NCI-H2081 (cell line): ENCODE measurements at places on chromosomes 2 and 18.

DNA sequence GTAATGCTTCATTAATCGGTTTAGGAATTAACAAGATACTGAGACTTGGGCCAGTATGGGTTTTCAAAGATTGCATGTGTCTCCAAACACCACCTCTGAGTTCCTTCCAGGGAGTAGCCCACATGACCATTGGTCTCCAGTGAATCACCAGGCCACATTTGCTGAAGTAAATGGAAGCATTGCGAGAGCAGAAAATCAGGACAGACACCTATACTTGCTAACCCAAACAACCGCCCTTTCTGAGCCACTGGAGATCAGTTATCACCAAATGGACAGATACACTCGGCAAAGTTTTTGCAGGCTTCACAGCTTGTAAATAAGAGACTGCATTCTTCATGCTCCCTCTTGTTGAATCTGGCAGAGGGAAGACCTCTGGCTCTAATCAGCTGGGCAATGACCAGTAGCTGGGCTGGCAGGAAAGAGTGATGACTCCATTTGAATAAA is 40.9 kb downstream of the GATA6 start:
- DNase-seq = no peak

- no peak for DNase-seq
These were observed 20.4 kb downstream of the CMPK2 start for GRCh38 chr2:6845312-6845711.

- no peak for DNase-seq
These were observed 16.4 kb downstream of the VIL1 start for GRCh38 chr2:218435003-218435982.

GRCh38 chr2:172947461-172948153 is 128.0 kb upstream of the MAP3K20 start:
- no peak for DNase-seq

GRCh38 chr2:193141-193671 is 70.6 kb downstream of the SH3YL1 start:
- DNase-seq = no peak

GRCh38 chr2:75432761-75433361 is 127.9 kb downstream of the EVA1A start:
- no peak for DNase-seq

GRCh38 chr2:26811261-26811660 is 25.4 kb downstream of the CENPA start:
- no peak for DNase-seq

DNA sequence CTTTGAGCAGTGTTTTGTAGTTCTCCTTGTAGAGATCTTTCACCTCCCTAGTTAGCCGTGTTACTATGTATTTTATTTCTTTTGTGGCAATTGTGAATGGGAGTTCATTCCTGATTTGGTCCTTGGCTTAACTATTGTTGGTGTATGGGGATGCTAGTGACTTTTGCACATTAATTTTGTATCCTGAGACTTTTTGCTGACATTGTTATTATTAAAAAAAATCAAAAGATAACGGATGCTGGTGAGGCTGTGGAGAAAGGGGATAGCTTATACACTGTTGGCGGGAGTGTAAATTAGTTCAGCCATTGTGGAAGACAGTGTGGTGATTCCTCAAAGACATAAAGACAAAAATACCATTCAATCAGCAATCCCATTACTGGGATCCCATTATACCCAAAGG is 17.0 kb upstream of the ZNF397 start:
- DNase-seq = no peak

GRCh38 chr2:217785544-217786045 is 217.2 kb downstream of the TNS1 start:
- DNase-seq = peak; percentile 61

- no peak for DNase-seq
These were observed 20.1 kb upstream of the PPP3R1 start for GRCh38 chr2:68272246-68272994.

DNA sequence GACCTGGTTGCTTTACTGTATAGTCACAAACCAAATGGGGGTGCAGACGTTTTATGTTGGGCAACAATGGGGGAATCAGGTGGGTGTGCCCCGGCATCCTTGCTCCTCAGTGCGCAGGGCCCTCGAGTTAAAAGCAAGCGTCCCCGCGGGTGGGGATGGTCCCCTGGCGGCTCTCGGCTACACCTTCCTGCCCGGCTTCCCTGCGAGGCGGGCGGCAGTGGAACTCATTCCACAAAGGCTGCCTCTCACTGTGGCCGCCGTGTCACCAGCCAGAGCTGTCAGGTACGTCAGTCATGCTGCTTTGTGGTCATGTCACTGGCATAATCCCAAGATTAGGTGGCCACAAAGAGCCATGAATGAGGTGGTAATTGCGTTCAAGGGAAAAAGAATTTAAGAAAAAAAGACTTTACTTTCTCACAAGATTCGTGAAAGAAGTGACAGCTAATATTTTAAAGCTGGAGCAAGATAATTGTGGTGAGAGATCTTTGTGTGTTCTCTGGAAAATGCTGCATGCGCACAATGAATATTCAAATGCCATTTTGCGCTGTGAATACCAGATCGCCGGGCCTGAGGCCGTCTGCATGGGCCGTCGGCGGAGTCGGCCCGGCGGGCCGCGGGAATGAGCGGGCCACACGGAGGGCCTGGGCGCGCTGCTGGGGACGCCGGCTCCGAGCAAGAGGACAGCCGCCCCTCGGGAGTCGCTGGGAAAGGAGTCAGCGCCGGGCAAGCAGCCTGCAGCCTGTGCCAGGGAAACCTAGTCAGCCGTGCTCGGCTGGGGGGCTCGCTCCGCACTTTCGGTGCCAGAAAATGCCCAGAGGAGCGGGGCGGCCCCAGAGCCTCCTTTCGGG is 82.3 kb upstream of the LDLRAD4 start:
- DNase-seq = no peak

- no peak for DNase-seq
These were observed 52.5 kb downstream of the POLR1A start for GRCh38 chr2:86053166-86053565.

- DNase-seq = no peak
These were observed 187.3 kb upstream of the BCL2L11 start for GRCh38 chr2:110933420-110933819.

DNA sequence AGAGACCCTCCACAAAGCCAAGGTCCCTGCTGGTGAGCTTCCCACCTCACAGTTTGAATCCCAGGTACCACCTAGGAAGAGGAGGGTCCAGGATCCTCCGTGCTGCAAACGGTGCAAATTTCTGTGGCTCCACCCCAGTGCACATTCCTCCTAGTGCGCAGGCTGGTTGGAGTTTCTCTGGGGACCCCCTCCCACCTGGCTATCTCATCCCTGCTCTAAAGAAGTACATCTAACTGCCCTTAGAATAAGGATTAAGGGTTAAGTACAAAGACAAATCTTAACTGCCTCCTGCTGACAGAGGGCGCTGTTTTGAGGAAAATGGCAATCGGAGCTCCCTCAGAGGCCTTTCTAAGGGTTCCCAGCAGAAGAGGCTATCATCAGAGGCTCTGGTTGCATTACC is 109.6 kb upstream of the FSIP2 start:
- DNase-seq = no peak

DNA sequence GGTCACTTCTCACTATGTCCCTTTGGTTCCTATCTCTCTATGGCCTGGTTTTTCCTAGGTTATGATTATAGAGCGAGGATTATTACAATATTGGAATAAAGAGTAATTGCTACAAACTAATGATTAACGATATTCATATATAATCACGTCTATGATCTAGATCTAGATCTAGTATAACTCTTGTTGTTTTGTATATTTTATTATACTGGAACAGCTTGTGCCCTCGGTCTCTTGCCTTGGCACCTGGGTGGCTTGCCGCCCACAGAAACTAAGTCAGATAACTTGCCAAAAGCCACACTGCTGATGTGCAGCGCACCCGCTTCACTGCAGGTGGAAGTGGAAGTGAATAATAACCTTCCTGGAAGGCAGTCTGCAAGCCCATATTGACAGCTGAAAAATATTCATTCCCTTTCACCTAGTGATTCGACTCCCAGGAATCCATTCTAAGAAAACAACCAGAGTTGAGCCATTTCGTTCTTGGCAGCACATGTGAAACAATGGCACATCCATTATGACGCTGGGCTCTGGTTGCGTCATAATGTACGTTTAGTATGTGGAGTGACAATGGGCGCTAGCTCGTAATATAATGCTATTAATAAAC is 725 bp upstream of the ANKRD53 start:
- no peak for DNase-seq

DNA sequence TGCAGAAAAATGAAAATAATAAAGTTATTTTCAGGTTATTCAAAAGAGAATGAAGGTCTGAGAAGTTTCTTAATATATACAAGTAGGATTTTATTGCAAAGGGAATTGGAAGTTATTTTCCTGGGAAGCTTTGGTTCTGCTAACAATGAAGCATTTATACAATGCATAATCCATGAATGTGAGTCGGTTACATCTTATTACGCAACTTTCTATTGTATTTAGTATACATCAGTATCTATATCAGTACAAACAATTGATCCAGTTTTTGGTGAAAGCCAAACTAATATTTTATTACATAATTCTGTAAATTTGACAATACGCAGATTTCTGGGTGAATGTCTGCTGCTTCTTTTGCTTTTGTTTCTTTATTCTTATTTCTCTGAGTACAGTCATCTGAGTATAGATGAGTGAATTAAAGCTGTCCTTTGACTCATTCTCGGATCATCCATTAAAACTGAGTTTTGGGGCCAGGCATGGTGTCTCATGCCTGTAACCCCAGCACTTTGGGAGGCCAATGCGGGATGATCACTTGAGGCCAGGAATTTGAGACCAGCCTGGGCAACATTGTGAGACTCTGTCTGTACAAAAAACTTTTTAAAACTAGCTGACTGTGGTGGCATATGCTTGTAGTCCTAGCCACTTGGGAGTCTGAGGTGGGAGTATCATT is 108.5 kb downstream of the SOCS6 start:
- no peak for DNase-seq

DNA sequence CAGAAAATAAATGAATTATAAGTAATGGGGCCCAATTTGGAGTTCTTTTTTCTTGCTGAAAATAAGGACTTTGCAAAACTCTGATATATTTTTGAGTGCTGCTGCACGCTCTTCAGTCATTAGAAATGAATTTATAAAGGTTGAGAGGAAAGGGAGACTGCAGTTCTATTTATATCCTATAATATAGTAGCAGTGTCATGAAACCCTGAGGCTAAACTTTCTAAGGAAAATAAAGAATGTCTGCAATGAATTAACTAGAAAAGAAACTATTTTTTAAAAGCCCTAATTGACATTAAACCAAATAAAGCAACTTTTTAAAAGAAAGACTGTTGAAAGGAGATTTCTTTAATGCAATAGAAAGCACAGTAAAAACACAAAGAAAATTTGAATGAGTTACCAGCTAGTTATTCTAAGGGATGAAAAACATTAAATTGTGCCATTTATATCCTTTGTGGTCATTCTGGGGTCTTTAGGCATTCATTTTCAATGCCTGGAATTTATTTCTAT is 1072.8 kb upstream of the TMEFF2 start:
- no peak for DNase-seq

GRCh38 chr2:210623506-210623905 is 67.1 kb downstream of the CPS1 start:
- no peak for DNase-seq

DNA sequence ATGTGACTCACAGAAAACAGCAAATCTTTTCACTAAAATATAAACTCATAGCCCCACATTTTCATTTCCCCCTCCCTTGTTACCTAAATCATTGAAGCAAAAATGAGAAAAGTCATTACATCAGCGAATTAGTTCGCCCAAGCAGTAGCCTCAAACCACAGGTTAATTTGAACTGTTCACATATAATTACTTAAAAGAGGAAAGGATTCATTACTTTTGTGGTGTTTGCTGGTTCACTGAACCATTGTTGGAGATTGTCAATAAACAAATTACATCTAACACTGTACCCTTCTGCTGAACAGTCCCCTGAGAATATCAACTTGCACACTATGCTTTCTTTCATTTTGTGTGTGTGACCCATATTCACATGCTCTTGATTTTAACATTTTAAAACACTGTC is 238.7 kb downstream of the ERBB4 start:
- DNase-seq = peak; percentile 22

DNA sequence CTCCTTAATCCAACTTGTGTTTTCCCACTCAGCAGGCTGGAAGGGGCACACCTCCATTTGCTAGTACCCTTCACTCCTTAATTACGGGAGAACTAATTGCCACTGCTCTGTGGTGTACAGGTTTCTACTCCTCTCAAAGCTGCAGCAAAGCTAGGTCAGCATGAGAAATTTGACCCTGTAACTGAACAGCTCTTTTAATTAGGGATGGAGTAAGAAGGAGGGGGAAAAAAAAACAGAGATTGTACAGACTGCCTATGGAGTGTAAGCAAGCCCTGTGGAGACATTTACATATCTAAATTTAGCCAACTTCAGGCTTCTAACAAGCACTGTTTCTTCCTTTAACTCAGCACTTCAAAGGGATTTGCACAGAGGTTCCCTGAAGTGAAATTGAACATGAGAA is 629.7 kb upstream of the SETBP1 start:
- peak; percentile 61 for DNase-seq

DNA sequence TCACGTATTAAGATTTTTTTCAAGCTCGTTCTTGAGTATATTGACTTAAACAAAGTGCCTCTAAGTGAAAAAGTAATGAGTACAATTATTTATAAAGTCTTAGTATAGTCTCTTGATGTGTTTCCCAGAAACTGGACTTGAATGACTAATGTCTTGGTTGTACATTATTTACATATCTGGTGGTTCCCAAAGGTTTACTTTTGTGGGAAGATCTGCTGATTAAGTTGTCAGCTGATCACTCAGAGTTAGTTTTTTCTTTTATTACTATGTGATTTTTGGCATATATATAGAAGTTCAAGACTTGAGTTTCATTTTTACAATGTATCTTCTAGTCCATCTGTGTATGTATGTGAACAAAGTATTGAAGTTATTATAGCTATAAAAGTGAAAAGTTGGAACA is 29.5 kb downstream of the RNF144A start:
- no peak for DNase-seq

DNA sequence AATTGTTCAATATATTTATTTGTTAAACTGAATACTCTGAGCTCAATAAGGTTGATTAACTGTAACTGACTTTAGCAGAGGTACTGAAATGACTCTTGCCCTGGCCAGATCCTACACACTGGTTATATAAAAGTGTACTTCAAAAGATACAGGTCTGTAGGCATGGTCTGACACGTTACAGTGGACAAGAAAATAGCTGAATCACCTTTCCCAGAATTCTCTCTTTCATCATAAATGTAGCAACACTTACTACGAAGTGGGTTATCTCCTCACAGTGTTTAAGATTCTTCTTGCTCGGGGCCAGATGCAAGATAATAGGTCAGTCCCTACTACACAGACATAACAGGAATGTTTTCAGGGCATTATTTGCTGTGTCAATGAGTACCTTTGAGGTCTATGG is 107.0 kb upstream of the ZC3H15 start:
- no peak for DNase-seq

GRCh38 chr2:95390272-95390880 is 12.1 kb upstream of the FAHD2A start:
- DNase-seq = no peak

DNA sequence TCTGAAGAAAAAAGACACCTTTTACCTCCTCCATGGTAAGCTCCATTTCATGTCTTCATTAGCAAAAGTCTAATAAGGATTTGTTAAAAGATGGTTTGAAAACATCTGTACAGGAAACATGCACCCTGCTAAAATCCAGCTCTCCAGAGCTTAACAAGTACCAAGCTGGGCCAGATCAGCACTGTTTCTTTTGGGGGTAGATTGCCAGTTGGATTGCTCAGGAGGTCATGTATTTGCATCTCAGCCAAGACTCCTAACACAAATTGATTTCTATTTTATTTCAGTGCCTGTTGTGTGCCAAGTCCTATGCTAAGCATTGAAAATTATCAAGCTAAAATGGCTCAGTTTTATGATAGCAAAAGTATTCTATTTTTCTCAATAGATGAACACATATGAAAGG is 3.4 kb upstream of the TMEM182 start:
- DNase-seq = no peak

GRCh38 chr2:33342171-33342570 is 134.3 kb upstream of the RASGRP3 start:
- no peak for DNase-seq
